Activated T-helper 1 cell treated with anti-CD3 and anti-CD28 coated beads, Interleukin-2, amount 50 U/mL, for 16 hours (primary cell): ENCODE measurements at places on chromosomes 12 and 14.

- no peak for DNase-seq
These were observed 82.4 kb downstream of the PPP2R5E start for GRCh38 chr14:63460680-63461369.

DNA sequence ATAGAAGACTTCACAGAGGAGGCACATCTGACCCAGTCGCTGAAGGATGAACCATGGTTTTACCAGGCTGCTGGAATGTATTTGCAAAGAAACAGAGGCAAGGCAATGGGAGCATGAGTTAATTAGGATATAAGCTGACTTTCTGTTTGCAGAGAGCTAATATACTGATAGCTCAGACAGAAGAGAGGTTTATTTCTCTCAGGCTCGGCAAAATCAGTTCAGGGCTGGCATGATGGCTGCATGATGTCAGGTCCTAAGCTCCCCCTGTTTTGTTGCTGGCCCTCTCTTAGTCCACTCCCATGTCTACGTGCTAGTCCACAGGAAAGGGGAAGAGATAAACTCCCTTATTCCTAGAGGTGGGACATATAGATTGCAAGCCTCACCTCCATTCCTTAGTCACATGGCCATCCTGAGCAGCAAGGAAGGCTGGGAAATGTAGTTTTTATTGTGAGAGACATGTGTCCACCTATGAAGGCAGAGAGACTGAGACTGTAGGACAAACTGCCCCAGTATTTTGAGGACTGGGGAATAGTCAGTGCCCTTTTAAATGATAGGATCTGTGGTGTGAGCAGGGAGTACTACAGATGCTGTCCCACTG lies 224.5 kb downstream of the VRK1 start:
- DNase-seq: no peak

GRCh38 chr14:103122947-103123633 lies at the start of gene TNFAIP2:
TSS of gene TNFAIP2 (plus strand) at chr14:103123461. CDS start at chr14:103126458, 2,997 bp downstream.
- DNase-seq: no peak

DNA sequence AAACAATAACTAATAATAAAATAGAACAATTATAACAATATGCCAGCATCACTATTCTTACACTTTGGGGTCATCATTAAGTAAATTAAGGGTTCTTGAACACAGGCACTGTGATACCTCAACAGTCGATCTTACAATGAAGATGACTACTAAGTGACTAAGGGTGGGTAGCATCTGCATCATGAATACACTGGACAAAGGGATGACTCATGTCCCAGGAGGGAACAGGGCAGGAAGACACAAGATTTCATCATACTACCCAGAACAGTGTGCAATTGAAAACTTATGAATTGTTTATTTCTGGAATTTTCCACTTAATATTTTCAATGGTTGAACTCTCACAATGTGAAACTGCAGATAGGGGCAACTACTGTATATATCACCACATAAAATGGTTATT lies 19.7 kb downstream of the TSPAN19 start:
- DNase-seq: no peak

DNA sequence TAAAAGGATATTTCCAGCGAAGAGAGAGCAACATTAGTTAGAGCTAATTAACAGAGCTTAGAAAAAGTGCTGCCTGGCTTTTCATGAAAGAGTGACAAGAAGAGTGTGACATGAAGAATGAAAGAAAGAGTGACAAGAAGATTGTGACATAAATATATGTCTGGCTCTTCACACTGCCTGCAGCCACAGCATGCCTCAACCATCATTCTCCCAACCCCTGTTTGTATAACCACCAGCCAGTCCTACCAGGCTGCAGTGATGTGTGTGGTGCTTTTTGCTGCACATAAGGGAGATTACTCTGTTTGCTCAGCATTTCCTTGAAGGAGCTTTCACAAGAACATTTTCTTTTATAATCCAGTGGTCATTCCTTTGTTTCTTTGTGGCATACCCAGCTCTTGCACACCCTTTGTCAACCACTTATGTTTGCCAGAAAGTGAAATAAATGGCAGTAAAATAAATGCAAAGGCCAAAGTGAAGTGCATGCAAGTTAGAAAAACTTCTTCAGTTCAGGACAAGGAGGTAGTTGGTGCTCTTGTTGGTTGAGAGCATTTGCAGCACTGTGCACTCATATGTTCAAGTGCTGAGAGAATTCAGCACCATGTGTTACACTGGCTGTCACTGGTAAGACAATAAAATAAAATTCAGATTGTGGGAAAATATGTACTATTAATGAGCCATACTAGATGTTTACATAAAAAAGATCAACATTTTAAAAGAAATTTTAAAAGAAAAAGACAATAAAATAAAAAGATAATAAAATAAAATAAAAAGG lies 50.6 kb downstream of the KIF21A start:
- DNase-seq: no peak

DNA sequence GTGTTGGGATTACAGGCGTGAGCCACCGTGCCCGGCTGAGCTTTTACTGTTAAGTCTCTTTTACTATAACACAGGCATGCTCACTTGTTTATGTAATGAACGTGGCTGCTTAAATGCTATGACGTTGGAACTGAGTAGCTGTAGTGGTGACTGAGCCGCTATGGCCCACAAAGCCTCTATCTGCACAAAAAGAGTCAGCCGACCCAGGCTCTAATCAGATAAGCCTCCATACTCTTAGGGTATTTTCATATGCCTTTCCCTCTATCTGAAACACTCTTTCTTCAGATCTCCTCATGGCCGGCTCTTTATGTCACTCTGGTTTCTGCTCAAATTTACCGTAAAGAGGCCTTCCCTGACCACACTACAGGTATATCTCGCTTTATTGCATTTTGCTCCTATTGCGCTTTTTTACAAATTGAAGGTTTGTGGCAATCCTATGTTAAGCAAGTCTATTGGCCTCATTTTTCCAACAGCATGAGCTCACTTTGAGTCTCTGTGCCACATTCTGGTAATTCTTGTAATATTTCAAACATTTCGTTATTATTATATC lies 8.0 kb downstream of the SLC2A14 start:
- no peak for DNase-seq

GRCh38 chr12:94148739-94149118 lies 352 bp downstream of the PLXNC1 start:
- DNase-seq: no peak

- DNase-seq: no peak
These were observed 1090.2 kb downstream of the BCL11B start for GRCh38 chr14:98181768-98182167.

DNA sequence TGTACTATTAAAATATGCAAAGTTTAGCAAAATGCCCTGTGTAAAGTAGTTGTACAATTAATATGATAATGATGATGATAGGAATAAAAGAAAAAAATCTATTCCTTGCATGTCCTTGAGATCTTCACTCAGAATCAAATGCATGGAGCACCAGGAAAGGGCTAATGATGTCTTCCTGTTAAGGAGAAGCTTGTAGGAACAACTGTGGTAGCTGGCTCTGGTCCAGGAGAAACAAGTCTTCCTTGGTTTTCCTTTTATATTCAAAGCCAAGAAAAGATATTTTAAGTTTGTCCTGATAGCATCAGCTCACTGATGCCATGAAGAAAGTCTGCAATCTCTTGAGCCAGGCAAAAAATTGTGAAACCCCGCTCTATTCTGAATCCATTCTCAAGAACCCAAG lies 138.9 kb downstream of the PIK3C2G start:
- no peak for DNase-seq

DNA sequence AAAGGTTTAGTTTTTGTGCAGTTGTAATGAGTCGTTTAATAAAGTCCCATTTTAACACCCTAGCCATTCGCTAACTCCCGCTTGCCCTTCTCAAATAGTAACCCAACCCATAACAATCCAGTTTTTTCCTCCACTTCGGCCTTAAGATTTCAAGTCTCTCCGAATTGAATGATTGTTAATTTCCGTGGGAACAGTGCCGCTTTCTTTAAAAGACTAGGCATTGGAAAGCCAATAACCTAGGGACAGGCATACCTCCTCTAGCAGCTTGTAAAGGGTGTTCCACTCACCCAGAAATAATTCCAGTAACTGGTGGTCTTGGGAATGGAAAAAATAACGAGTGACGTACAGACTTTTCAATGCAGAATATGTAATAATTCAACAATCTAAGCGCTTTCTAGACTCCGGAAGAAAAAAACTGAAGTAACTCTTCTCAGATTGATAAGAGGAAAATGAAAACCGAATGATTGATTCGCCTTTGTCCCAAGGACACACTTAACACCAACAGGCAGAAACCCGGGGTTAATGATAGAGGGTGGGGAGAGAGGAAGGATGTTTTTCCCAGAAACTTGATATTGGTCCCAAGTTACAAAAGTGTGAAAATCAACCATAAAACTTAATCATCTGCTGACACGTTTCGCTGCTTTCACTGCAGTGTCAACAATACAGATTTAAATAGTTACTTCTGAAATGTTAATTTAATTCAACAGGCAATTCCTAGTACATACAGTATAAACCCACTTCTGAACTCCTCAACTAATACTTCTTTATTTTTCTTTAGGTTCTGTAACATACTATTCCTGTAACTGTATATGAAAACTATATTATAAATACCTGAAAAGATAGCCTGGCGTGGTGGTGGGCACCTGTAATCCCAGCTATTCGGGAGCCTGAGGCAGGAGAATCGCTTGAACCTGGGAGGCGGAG lies 1.0 kb upstream of the SINHCAF start:
- no peak for DNase-seq

DNA sequence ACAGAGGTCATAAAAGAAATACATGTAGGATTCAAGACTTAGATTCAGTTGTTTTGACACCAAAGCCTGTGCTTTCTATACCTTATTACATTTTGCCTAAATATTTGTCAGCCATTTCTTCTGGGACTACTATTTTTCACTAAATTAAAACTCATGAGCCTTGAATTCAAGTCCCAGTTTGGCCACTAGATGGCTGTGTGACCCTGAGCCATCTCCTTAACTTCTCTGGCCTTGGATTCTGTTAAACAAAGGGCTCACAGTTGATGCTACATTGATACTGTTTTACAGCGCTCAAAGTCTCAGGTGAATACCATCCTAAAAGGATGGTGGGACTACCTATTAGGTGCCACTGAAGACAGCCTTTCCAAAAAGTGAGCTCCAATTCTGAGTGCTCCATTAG lies 39.6 kb upstream of the CCDC198 start:
- no peak for DNase-seq

- DNase-seq: no peak
These were observed 2.7 kb downstream of the APPL2 start for GRCh38 chr12:105233041-105233905.

- DNase-seq: no peak
These were observed 57.7 kb upstream of the CAND1 start for GRCh38 chr12:67211494-67211893.
